ENCODE measurements at places on chromosomes 6 and 20. TPM values are rescaled to one million over a fixed set of nuclear protein-coding genes. Genes with fewer than 3 reads are reported as not detected.
A peak's percentile ranks its signal among the peaks of the same experiment; 100 is the strongest.

Gene TREML4
- total RNA-seq, result not detected

Gene WFDC5
- not detected for total RNA-seq

Gene CALHM4
- total RNA-seq, result not detected

DNA sequence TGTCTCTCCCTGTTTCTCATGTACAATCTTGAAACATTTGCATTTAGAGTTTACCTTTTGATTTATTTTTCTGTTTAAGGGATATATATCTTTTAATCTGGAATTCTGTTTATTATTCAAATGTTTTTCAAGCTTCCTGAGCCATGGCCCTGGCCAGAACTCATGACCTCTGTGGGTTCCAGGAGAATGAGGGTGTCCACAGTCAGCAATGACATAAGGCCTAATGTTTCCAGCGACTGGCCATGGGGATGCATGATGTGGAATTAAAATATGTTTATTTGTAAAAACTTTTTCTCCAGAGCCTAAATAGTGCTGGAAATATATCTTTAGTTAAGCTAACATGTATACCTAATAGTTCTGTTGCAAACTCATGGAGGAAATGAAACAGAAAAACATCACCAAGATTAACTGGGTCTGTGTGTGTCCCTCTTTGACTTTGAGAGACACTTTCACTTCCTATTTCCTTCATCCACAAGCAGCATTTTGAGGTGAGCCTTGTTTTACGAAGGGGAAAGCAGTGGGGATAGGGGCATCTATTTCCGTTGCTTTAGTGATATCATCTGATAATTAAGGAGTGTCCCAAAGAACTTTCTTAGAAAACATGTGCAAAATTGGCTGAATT lies 87.6 kb downstream of the SMOC2 start:
- H3K27me3 ChIP-seq, result no peaks in the 10 kb centered on the region
- H3K4me3 ChIP-seq, result no peak overlapping the region
- no peaks in the 10 kb centered on the region for H3K36me3 ChIP-seq
- no peak overlapping the region for H3K27ac ChIP-seq

GRCh38 chr6:125952764-125953501 lies 3.6 kb upstream of the HINT3 start:
- no peak overlapping the region for H3K4me3 ChIP-seq
- H3K36me3 ChIP-seq, result no peaks in the 10 kb centered on the region
- peaks cover 10% of the 10 kb centered on the region for H3K4me1 ChIP-seq
- peaks cover 9% of the 10 kb centered on the region for H3K27me3 ChIP-seq
- DNase-seq, result peak; percentile 53
- H3K27ac ChIP-seq, result no peak overlapping the region

- H3K27me3 ChIP-seq, result no peaks in the 10 kb centered on the region
- H3K4me3 ChIP-seq, result no peak overlapping the region
- no peaks in the 10 kb centered on the region for H3K36me3 ChIP-seq
- no peak for DNase-seq
These were observed 34.9 kb downstream of the GSTA2 start for GRCh38 chr6:52728394-52728793.

GRCh38 chr20:56592211-56592610 lies 36.9 kb upstream of the TFAP2C start:
- H3K36me3 ChIP-seq, result no peaks in the 10 kb centered on the region
- H3K4me1 ChIP-seq, result no peaks in the 10 kb centered on the region
- no peak for DNase-seq
- H3K27ac ChIP-seq, result no peak overlapping the region
- no peak overlapping the region for H3K4me3 ChIP-seq
- H3K27me3 ChIP-seq, result peaks cover 6% of the 10 kb centered on the region

DNA sequence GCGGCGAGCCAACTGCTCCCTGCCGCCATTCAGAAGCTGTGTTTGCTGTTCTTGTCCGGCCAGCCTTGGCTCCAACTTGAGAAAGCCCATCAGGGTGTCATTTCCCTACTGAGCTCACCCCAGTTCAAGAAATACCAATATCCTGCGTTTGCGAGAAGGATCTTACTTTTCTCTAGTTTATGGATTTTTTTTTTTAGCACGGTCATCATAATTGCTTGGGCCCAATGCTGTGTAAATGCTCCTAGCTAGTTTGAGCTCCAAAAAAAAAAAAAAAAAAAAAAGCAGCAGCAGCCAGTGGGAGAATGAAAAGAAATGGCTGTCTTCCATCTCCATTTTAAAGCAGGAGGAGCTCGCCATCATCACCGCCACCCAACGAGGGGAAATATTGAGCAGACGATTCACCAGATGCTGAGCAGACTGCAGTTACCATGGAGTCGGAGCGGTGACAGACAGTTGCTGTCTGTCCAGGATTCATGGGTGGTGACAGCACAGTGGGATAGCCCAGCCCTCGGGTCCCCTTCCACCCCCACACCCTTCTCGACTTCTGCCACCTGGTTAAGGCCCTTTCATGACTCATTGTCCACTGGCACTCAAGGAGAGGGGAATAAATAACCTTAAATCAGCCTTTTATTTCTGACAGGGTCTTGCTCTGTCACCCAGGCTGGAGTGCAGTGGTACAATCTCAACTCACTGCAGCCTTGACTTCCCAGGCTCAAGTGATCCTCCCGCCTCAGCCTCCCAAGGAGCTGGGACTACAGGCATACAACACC lies 132.4 kb upstream of the SNX9 start:
- H3K27ac ChIP-seq, result no peak overlapping the region
- no peak overlapping the region for H3K4me3 ChIP-seq
- H3K4me1 ChIP-seq, result no peaks in the 10 kb centered on the region
- no peak for DNase-seq
- no peaks in the 10 kb centered on the region for H3K36me3 ChIP-seq
- peaks cover 34% of the 10 kb centered on the region for H3K27me3 ChIP-seq

DNA sequence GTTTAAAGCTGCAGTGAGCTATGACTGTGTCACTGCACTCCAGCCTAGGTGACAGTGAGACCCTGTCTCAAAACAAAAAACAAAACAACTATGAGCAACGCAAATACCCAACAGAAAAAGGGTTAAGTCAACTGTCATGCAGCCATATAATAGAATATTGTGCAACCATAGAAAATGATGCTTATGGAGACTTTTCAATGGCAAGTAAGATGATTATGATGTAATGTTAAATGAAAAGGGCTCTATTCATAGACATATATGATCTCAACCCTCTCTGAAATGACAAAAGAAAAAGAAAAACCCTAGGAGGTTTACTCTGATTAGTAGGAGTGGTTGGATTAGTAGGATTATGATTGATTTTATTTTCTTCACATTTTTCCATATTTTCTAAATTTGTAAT lies 41.3 kb upstream of the TBC1D7 start:
- peaks cover 3% of the 10 kb centered on the region for H3K27me3 ChIP-seq
- H3K4me1 ChIP-seq, result peaks cover 3% of the 10 kb centered on the region
- no peaks in the 10 kb centered on the region for H3K36me3 ChIP-seq

DNA sequence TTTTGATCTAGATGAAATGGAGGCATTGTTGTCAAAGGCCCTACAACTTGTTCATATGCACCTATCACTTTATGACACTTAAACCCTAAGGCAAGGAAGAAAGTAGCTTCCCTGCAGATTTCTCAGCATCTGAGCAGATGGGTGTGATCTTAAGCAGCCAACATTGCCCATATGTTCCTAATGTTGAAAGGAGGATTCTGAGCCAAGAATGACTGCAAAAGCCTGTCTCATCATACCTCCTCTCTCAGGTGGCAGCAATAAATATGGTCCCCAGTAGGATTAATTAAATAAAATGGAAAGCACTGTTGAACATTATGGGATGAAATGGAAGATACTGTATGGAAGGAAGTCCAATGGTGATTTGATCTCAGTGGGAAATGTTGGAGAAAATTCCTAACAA lies 538.1 kb upstream of the MAN1A1 start:
- H3K27ac ChIP-seq, result no peak overlapping the region
- H3K27me3 ChIP-seq, result no peaks in the 10 kb centered on the region
- no peak overlapping the region for H3K4me3 ChIP-seq
- no peaks in the 10 kb centered on the region for H3K4me1 ChIP-seq
- no peak for DNase-seq

Data from activated CD8-positive, alpha-beta memory T cell treated with anti-CD3 and anti-CD28 coated beads, Interleukin-2, amount 10 ng/mL, durations not matched to agents 7 days and 5 days (primary cell).